ENCODE measurements at places on chromosomes 6 and 20.

DNA sequence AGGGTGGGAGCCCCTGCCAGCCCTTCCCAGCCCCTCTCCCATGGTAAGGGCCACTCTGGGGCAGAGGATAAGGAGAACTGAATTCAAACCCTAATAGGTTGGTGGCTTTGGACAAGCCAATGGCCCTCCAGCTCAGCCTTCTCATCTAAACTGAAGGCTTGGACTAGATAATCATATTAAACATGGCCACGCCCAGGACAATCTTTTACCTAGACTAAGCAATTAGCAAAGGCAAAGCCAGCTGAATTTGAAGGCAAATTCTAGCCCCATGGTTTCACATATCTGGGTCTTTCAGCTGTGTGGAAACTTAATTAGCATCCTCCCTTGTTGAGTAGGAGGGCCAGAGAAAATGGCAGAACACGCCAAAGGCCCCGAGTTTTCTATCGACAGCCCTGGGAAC, 10.7 kb downstream of the SLC22A23 start:
- DNase-seq: no peak

DNA sequence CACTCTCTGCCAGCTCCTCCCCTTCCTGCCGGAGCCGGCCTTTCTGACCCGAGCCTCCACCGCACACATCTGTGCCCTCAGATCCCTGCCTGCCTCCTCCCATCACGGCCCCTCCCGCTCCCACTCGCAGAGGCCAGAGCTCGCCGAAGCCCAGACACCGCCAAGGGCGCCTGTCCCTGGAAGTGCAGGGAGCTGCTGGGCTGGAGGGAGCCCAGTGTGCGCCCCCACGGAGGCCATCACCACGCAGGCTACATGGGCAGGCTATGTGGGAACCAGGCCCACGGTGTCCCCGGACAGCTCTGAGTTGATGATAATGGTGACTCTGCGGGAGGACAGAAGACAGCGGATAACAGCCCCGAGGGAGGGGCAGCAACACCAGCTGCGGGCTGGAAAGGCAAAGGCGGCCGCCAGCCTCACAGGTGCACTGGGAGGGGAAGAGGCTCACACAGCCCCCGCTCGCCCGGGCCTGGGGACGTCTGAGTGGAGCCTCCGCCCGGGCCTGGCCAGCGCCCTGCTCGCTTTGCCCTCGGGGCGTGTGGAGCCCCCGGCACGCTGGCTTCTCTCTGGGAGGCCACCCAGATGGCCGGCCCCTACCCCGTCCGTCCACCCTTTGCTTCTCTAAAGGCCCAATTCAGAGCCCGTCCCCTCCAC, 154.9 kb downstream of the DLL1 start:
- peak; percentile 55 for DNase-seq

DNA sequence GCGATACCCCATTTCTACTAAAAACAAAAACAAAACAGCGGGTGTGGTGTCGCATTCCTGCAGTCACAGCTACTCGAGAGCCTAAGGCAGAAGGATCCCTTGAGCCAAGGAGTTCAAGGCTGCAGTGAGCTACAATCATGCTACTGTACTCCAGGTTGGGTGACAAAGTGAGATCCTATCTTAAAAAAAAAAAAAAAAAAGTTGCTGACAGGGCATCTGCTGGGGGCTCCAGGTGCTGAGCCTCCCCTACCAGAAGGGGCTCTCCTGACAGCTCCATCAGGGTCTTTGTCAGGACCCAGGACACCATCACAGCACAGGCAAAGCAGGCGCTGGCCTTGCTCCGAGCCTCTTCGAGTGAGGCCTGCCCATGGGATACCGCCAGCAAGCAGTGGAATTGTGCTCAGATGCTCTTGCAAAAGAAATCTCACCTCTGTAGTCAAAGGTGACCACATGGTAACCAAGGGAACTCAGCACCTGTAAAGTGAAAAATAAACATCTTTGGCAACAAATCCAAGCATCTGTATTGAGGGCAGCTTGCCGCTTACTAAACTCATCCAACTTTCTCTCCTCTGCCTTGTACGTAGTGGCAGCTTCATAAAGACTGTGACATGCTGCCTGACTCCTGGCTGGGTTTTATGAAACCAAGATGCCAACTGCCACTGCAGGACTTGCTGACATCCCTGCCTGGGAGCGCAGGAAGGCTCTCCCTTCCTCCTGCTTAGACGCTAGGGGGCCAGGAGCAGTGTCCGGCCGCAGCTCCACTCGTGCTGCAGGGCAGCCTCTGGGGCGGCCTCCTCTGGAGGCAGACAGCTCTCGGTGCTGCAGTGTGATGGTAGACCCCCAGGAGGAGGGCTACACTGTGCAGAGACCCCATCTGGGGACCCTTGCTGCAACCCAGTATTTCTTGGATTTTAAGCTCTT, 66.9 kb downstream of the PYGB start:
- no peak for DNase-seq

- no peak for DNase-seq
Measured at GRCh38 chr6:138973466-138974153, 14.4 kb downstream of the REPS1 start.

- DNase-seq: no peak
Measured at GRCh38 chr6:44468835-44469234, 81.3 kb downstream of the CDC5L start.

DNA sequence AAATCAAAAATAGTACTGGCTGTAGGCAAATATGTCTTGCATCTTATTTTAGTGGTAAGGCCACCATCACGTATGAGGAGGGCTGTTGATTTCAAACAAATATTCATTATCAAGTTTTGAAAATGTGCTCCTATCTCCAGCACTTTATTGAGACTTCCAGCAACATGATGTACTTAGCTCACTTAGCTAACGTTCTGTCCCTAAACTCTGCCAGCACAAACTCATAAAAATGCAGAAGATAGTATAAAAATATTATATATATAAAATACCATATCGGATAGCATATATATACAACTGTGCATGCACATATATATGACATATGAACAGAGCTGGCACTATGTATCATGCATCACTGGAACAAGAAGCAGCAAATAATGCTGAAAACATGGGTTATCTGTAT, 762.3 kb downstream of the C6orf118 start:
- DNase-seq: no peak

GRCh38 chr6:38572186-38572813, 67.4 kb downstream of the BTBD9 start:
- no peak for DNase-seq

DNA sequence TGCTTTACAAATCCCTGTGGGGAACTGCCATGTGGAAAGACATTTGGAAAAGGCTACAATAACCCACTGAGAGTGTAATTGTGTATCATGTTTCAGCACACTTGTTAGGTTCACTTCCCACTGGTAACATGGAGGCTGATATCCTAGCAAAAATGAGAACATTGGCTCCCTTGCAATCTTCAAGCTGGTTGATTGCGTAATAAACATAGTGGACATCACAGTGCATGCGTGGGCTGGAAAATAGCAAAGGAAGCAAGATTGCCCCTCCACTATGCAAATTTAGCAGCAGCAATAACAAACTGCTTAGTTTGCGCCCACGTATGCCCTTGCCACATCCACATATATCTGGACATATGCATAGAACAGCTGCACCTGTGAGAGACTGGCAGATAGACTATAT, 410.2 kb downstream of the MEI4 start:
- no peak for DNase-seq

GRCh38 chr6:140858381-140858971, 1274.2 kb upstream of the GJE1 start:
- no peak for DNase-seq

- DNase-seq: no peak
Measured at GRCh38 chr6:107728564-107728897, 95.6 kb downstream of the SCML4 start.

DNA sequence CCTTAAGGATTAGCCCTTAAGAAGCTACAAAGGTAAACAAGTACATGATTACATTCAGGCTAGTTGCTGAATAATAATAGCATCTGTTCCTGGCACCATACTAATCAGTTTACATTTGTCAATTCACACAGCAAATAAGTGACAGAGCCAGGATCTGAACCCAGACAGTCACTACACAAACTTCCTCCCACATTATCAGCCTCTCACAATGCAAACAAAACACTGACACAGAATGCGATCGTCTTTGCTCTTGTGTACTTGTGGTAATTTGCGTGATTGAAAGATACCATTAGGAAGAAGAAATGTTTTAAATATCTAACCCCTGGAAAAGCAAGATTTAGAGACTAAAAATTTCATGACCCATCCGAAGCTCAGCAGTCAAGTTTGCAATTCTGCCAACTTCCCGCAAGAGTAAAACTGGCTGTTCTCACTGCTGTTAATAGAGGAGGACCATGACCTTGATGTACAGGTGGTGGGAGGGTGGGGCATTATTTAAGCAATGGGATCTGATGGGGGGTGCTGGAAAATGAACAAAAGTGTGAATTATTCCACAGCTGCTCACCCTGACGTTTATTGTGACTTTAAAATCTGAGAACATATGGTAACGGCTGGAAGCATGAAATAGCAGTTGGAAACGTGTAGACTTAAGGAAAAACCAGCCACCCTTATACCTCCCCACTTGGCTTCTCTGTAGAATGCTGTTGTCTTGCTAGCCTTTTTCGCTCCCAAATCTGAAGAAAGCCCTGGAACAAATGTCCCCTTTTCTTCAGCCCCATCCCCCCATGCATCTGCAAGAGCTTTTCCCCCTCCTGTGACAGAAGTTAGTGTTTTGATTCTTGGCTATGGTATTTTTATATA, 95.3 kb upstream of the ARMC2 start:
- DNase-seq: no peak

DNA sequence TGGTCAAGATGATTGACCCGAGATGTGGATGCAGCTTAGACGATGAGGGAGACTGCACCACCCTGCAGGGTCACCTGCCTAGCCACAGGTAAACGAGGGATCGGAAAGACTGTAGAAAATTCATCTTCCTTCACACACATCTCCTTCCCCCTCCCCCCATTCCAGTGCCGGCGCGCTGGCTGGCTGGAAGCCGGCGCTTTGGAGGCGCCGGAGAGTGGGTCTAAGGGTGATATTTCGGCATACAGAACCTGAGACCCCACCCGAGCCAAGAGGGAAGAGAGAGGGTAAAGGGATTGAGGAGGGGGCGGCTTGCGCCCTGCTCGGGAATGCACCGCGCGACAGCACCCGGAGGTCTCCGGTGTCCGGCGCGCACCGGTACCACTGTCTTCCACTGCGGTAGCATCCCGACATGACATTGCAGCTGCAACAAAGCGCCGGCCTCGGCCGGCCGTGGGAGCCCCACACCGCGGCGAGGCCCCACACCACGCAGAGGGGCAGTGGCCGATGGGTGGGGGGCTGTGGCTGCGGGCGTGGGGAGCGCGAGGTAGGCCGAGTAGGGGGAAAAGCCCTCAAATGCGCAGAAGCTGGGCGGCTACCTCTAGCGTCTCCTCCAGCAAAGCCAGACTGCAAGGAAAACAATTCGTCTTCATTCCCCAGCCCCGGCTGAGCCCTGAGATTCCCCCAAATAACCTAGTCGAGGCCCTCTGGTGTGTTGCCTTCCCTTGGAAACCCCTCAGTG, 984 bp downstream of the TNFRSF21 start:
- DNase-seq: peak; percentile 51

DNA sequence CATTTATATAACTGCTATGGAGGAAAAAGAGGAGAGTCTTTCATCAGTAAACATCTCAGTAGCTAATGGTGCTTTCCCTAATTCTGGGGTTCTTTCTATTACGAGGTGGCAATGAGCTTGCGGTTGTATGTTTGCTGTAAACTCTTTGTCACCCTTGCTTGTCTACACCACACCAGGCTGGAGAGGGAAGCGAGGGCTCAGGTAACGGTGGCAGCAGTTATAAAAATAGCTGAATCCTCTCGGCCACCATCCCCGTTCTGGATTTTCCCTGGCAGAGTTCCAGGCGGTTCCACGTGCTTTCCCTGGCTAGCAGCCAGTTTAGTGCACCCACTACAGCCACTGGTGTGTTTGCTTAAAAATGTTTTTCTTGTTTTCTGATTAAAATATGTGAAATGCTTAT, 39.0 kb downstream of the MAS1 start:
- DNase-seq: no peak

GRCh38 chr6:118309337-118310093, 238.6 kb upstream of the PLN start:
- no peak for DNase-seq

DNA sequence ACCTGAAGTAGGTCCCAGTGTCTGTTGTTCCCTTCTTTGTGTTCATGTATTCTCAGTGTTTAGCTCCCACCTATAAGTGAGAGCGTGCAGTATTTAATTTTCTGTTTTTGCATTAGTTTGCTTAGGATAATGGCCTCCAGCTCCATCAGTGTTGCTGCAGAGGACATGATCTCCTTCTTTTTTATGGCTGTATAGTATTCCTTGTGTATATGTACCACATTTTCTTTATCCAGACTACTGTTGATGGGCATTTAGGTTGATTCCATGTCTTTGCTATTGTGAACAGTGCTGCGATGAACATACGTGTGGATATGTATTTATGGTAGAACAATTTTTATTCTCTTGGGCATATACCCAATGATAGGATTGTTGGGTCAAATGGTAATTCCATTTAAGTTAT, 125.4 kb downstream of the B3GAT2 start:
- no peak for DNase-seq

- no peak for DNase-seq
Measured at GRCh38 chr20:9422321-9423057, 91.9 kb upstream of the LAMP5 start.

- DNase-seq: no peak
Measured at GRCh38 chr6:128131566-128131965, 230.7 kb upstream of the THEMIS start.

- DNase-seq: no peak
Measured at GRCh38 chr20:35673884-35674283, 9.2 kb upstream of the CPNE1 start.

DNA sequence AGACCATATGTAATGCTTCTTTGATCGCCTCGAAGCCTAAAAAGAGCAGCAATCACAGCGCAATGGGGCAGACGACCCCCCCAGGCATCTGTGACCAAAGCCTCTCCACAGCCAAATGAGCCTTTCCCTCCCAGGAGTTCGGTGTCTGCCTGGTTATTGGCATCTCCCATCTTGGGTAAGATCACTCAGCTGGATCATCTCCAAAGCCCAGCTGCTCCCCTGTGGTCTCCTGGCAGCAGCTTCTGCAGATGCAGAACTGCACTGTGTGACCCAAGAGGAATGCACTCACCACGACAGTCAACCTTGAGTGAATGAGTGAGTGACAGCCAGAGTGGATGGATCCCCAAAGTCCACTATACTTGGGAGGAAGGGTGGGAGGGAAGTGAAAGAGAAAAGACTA, 44.8 kb upstream of the IYD start:
- no peak for DNase-seq

- DNase-seq: no peak
Measured at GRCh38 chr6:134183844-134184243, 131.4 kb upstream of the SLC2A12 start.

DNA sequence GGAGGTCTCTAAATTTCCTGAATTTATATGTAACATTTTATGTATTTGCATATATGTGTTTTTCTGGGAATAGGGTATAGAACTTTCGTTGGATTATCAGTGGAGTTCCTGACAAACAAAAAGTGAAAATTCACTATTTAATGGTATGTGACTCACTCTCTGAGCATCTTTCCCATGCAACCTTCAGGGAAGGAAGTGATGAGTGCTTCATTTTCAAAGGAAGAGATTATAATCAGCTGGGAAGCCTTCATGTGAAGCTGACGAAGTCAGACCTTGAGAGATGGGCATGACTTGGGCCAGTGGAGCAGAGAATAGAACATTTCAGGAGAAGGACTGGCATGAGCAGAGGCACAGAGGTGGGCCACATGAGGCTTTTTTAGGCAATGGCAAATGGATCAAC, 72.7 kb downstream of the FAXC start:
- DNase-seq: no peak

All from psoas muscle (tissue), 8 donors.